ENCODE measurements at places on chromosomes 3 and 15.

DNA sequence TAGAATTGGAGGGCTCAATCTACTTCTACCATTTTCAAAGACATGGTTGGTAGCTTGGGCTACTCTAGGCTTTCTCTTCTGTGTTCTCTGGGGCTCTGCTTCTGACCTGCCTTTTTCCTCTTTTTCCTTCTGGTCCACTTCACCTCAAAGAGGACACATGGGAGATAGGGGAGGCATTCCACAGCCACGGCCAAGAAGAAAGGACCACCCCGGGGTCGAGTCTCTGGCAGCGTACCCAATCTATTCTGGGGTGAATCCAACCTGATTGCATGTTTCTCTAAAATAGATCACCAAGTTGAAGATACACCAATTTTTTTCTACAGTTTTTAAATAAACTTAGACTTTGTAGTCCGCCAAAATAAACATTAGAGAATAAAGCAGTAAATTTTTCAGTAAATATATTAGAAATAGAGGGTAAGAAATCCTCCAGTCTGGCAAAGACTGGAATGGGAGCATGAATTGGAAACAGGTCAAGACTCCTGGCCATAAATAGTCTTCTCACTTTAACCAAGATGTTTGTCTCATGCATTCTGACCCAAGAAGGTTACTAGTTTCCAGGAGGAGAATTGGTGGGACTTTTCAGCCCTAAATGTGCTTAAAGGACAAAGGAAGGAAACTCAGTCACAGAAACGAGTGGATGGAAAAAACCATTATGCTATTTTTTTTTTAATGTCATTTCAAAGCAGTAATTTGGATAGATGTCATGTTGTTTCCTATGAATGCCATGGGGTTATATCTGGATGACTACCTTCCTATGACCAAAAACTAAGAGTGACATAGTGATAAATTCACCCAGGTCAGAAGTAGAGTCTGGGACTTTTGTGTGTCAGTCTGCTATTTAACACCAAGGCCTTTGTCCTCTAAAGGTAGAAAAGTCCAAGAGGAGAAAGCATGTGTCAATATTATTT is 71.3 kb upstream of the PHLDB2 start:
- DNase-seq = no peak

GRCh38 chr3:118485693-118486092 is 549.0 kb downstream of the IGSF11 start:
- no peak for DNase-seq

GRCh38 chr3:49869525-49870126 is at the start of gene CAMKV:
Gene CAMKV (minus strand): TSS chr3:49869906. CDS start chr3:49862388, 7,518 bp downstream.
- peak; percentile 13 for DNase-seq

- no peak for DNase-seq
Measured at GRCh38 chr3:46463868-46464241, 850 bp downstream of the LTF start.

DNA sequence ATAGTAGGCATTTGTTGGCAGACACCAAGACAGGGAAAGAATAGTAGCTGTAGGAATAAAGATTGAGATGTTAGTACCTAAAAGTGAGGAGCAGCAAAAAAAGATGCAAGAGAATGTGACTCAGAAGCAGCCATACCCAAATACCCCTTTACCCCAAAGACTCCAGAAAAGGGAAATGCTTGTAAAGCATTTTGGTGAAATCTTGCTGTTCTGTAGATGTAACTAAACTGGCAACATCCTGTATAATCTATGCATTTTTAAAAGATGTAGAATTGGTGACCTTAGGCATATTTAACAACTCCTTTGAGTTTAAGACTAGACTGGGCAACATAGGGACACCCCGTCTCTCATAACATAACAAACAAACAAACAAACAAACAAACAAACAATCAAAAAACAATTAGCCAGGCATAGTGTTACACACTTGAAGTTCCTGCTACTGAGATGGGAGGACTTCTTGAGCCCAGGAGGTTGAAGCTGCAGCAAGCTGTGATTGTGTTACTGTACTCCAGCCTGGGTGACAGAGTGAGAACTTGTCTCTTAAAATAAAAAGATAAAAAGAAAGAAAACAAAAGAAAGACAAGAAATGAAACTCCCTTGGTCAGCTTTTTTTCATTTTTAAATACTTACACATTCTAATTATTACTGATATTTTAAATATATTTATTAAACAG is 361.5 kb upstream of the KCNH8 start:
- DNase-seq = no peak

DNA sequence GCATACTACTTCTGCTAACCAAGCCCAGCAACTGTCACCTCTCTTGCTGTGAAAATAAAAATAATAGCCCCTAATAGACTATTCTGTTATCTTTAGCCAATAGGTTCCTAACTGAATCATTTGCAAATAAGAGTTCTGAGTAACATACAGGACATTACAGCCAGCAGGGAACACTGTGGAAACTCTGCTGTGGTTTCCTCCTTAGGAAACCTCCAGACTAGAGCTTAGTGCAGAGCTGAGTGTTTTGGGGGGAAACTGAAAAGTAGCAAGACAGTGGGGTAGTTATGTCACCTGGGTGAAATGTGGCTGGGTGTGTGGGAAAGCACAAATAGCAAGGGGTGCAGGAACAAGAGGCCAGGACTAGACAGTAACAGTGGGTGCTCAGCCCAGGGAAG is 32.4 kb downstream of the DZIP1L start:
- DNase-seq = no peak

GRCh38 chr15:89130201-89130600 is 41.9 kb downstream of the ABHD2 start:
- DNase-seq = peak; percentile 6

DNA sequence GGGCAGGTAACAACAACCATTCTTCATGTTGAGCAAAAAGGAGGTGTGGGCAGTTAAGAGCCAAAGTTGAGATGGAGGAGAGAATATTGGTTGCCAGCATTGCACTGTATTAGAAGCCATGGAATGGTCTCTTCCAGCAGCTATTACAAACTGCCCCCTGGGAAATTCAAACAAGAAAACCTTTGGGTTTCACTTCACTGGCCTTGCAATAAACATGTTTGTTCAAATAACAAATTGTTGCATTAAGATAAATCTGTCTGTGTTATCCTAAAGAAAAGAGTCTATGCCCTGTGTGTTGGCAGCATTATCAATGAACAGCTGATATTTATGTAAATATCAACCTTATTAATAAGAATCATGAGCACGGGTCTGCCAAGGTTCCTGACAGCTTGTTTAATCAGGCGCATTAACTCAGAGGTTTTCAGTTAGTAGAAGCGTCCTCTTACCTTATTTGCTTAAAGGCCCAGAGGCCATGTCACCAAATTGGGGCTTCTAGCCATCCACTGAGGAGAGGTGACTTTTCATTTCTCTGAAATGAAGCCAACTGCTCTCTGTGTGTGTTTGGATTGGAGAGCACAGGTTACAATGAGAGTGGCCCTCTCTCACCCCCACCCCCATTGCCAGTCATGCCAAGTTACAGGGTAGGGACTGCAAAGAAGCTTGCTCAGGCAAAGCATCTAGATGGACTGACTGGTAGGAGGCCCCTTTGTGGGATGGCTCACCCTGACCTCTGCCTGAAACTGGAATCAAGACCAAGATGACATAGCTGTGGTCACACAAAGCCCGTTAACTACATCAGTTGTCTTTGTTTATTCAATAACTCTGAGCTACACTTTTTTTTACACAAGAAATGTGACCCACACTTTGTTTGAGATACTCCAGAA is 10.5 kb downstream of the FILIP1L start:
- no peak for DNase-seq

- DNase-seq = no peak
Measured at GRCh38 chr15:94526071-94526689, 294.8 kb downstream of the MCTP2 start.

DNA sequence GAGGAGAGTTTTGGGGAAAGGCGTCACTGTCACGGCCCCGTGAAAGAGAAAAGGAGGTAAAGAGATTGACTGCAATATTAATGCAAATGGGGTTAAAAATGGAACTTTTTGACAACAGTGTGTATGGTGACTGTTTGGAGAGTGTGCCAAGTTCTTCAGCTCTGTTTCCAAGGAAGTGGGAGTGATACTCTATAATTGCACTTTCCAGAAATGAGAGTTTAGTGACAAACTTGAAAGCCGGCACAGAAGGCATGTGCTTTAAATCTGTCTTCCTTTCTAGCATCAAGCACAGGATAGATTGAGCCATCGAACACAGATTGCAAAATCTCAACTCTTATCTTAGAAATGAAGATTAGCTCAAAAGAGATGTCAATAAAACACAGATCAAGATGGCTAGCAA is 51.9 kb upstream of the SNRPA1 start:
- DNase-seq = no peak

DNA sequence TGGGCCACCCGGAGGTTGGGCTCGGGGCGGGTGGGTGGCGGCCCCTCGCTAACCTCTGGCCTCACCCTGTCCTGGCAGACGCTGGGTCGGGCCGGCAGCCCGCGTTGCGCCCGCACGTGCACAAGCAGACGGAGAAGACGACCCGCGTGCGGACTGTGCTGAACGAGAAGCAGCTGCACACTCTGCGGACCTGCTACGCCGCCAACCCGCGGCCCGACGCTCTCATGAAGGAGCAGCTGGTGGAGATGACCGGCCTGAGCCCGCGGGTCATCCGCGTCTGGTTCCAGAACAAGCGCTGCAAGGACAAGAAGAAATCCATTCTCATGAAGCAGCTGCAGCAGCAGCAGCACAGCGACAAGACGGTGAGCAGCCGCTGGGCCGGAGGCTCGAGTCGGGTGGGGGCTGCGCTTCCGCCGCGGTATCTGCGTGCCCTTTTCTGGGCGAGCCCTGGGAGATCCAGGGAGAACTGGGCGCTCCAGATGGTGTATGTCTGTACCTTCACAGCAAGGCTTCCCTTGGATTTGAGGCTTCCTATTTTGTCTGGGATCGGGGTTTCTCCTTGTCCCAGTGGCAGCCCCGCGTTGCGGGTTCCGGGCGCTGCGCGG is 3.7 kb downstream of the ISL2 start:
- DNase-seq = no peak

GRCh38 chr15:96102631-96103030 is 227.9 kb upstream of the NR2F2 start:
- no peak for DNase-seq

GRCh38 chr15:43225201-43225949 is 4.6 kb upstream of the EPB42 start:
- DNase-seq = peak; percentile 3

- no peak for DNase-seq
Measured at GRCh38 chr3:134361162-134361835, 12.9 kb downstream of the AMOTL2 start.

- no peak for DNase-seq
Measured at GRCh38 chr3:134610432-134611385, 40.1 kb downstream of the KY start.

- DNase-seq = no peak
Measured at GRCh38 chr3:112744825-112745566, 101.7 kb downstream of the CD200R1L start.

DNA sequence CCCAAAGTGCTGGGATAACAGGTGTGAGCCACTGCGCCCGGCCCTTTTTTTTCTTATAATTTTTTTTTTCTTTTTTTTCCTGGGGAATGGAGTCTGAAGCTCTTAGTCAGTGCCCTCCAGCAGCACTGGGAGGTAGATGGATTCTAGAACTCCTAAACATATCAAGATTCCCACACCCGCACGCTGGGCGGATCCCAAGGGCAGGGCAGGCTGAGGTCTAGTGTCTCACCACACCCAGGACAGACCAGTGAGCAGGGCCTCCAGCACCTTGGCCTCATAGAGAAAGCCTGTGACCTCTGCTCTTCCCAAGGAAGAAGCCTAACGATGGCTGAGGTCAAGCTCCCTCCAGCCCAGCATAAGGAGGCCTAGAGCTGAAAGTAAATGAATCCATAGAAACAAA is 153.7 kb upstream of the MEF2A start:
- DNase-seq = no peak

- no peak for DNase-seq
Measured at GRCh38 chr3:141115789-141116541, 64.8 kb downstream of the SPSB4 start.

DNA sequence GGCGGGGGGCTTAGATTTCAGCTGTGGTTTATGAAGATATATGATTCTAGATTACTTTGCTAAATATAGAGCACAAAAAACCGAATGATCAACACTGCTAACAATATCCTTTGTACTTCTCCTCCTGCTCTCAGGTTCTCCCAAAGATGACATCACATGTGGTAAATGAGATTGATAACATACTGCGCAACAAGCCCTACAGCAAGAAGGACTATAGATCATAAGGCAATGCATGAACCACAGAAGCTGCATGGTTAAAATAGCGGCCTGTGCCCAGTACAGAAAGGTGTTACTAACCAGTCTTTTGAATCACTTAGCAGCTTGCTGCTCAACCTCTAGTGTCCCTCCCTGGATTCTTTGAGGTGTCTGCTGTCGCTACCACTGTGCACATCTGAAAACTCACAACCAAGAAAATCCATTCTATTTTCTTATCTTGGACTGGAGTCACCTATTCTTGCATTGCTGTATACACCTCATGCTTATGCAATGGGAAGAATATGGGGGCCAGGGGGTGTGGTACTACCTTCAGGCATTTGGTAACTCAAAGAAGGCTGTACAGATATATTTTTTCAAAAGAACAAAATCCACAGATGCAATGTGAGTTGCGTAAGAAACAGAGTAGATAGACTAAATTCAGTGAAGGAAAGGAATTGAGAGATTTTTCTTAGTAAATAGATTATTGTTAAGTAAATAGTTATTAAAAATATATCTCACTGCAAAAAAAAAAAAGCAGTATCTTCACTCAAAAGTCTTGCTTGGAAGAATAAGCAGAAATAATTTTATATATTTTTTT is 18.2 kb downstream of the SSR3 start:
- DNase-seq = no peak

GRCh38 chr3:187997490-187997889 is 156.5 kb upstream of the LPP start:
- no peak for DNase-seq

GRCh38 chr15:81858136-81858535 is 187.7 kb downstream of the MEX3B start:
- no peak for DNase-seq

DNA sequence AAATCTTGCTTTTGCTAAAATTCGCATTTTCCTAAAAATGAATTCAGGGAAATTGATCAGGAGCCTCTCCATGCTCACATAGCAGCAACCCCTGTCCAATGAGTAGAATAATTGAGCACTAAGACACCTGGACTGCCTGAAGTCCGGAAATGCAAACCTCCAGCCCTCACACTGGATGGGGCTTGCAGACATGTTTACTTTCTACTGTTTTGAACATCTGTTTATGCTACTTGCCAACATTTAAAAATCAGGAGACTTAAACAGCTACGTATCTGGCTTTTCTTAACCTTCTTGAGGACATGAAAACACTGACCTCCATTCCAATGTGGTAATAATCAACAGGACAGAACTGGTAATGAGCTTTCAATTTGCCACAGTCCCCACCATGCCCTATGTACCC is 184.4 kb downstream of the SHOX2 start:
- no peak for DNase-seq

GRCh38 chr3:79203144-79203519 is 564.7 kb downstream of the ROBO1 start:
- no peak for DNase-seq

- no peak for DNase-seq
Measured at GRCh38 chr3:65893631-65894030, 145.1 kb downstream of the MAGI1 start.

DNA sequence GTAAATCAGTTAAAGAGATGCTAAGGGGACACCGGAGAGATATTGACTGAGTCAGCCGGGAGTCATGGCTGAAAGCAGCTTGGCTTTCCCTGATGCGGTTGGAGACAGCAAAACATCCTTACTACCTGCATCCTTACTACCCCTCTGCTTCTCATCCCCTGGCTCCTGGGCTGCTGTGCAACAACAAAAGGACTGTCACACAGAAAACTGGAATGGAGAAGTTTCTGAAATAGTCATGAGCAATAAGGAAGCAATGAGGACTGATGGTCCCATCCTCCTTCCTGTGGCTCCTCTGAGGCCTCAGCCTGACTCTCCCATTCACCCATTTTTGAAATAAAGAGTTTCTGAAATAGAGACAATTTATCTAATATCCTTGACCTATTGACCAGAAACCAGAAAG is 1.1 kb downstream of the HCLS1 start:
- DNase-seq = no peak

All from activated T-cell treated with anti-CD3 and anti-CD28 coated beads for 1 hour (primary cell).